ENCODE measurements at places on chromosomes 3 and 15.

GRCh38 chr15:58525991-58526421 lies 94.2 kb downstream of the LIPC start:
- no peak for DNase-seq

- DNase-seq, result no peak
Observed at GRCh38 chr3:23474580-23475357, 271.6 kb downstream of the UBE2E2 start.

- DNase-seq, result no peak
Observed at GRCh38 chr15:91186904-91187656, 87.0 kb downstream of the SV2B start.

GRCh38 chr3:42660131-42660715 lies 6.7 kb downstream of the ZBTB47 start:
- no peak for DNase-seq

- no peak for DNase-seq
Observed at GRCh38 chr3:122362026-122362425, 21.0 kb downstream of the MIX23 start.

DNA sequence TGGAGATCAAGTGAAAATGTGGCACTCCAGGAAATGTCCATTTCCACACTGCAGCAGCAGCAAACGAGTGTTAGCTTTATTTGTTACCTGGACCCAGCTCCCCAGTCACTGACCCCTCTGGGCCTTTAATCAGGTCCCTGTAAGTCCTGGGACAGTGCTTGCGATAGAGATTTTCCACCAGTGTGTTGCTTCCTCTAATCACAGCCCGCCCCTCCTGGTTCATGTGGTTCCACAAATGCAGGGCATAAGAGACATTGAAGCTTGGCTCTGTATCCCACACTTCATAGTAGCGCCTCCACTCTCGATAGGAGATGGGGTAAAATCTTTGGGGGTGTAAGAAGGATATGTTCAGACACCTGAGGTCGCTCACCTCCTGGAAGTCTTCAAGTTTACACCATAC lies 8.0 kb downstream of the A4GNT start:
- no peak for DNase-seq

DNA sequence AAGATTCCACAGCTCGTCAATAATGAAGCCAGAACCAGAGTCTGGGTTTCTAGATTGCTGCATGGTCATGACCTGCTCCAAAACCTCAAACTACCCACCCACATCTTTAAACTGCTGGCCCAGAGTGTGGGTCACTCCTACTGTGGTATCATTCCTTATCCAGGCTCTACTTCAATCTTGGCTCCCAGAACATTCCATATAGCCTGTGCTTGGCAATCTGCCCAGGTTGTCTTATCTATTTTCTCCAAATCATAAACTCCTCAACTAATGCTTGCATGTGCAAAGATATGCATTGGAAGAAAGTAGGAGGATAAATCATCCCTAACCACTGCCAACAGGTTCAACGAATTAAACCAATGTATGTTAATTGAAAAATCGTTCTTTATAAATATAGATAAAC lies 169.7 kb downstream of the ANXA2 start:
- no peak for DNase-seq

DNA sequence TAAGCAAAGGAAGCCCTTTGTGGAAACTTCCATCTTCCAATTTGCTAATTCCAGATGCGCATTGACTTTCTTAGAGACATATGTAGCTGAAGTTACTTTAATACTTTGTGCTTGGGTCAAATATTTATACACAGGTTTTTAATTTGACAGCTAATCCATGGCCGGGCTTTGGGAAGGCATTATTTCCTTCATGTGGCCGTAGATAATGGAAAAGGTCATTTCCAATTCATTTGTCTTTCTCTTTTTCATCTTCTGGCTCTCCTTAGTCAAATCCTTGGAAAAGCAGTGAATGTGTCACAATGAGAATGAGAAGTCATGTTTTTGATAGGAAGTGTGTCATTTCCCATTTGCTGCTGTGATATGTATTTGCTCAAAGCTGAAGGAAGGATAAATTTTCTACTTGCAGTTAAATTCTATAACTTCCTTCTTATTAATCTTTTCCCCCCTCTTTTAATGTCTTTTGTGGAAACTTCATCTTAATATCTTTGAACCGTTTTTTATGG lies 323.3 kb downstream of the CLSTN2 start:
- no peak for DNase-seq
